Stimulated activated CD8-positive, alpha-beta memory T cell treated with anti-CD3 and anti-CD28 coated beads, Interleukin-2, amount 100 ng/mL, for 48 hours (primary cell): ENCODE measurements at places on chromosomes 1 and 21.

DNA sequence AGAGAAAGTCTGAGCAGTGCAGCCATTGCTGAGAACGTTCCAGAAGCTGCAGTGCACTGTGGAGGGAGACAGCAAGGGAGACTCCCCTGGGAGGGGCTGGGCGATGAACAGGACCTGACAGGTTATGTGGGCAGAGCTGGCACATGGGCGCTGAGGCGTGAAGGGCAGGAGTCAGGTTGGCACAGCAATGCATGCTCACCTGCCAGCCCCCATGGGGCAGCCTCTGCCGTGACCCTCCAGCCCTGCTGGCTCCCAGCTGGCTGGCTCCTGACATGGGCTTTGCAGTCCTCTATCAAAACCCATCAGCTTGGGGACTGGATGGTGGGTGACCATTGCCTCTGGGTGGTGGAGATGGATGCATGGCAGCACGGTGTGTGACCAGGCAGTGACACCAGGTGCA lies 300.3 kb downstream of the CAMTA1 start:
- no peak for DNase-seq

DNA sequence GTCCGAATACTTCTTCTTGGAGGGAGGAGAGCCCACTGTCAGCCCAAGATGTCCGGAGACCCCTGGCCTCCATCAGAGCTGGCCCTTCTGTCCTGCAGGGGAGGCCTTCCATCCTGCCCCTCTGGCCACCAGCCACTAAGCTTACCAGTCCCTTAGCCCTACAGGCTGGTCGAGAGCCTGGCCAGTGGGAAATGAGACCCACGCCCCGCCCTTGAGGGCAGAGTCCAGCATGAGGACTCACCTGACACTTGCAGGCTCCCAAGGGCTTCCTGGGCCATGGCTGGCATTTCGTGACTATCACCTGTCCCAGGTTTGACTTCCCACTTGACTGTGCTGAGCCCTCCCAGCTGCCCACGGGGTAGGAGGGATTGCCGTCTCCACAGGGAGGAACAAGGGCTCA lies 361.8 kb upstream of the VAMP3 start:
- DNase-seq, result no peak

DNA sequence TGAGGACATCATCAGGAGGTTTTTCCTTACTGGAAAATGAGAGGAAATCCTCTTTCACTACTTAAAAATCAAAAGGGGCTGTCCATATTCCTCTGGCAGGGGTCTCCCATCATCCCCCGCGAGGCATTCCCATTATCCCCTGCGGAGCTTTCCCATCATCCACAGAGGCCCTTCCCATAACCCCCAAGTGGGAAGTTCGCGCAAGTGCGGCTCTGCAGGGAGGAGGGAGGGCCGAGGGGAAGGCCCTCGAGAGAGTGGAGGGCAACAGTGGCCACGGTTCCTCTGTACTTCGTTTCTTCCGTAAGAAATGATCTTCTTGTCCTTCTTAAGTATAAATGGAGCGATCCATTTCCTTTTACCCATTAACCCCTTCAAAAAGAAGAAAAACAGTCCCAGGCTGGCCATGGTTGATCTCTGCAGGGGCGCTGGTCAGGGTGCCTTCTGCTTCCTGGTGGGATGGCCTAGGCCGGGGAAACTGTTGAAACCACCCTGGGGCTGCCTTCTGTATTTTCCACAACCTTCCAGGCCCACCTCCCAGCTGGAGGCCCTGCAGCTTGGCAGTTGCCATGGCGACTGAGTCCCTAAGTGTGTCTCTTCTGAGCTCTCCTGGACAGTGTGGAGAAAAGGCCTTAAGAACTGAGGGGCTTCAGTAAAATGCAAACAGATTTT lies 3.6 kb upstream of the RSPH1 start:
- DNase-seq, result no peak

DNA sequence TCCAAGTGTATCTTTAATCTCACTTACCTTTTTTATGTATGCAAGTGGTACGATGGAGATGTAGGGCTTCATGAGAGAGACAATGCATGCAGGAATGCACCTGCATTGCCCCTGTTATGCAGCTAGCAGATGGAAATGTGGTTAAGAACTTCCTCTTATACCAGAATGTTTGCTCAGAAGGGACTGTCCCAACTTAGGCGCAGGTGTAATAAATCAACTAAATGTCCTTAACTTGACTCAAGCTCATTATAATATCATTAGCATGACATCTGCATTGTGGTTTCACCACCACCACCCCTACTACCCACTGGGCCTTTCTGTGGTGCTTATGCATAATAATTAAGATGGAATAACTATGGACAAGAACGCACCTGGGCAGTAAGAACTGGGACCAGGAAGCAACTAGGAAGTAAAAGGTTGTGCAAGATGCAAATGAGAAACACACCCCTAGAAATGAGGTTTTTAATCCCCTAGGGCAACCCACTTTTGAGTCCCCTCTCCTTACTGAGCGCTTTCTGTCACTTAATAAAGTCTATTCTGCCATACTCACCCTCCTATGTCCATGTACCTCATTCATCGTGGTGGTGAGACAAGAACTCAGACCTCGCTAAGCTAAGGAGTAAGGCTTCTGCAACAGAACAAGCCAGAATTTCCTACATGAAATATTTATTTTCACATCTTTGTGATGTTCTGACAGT lies 1103.3 kb upstream of the B3GALT2 start:
- no peak for DNase-seq
